ENCODE measurements at places on chromosomes 7 and 10.

GRCh38 chr7:36635091-36635490, 89.2 kb downstream of the AOAH start:
- DNase-seq = no peak

DNA sequence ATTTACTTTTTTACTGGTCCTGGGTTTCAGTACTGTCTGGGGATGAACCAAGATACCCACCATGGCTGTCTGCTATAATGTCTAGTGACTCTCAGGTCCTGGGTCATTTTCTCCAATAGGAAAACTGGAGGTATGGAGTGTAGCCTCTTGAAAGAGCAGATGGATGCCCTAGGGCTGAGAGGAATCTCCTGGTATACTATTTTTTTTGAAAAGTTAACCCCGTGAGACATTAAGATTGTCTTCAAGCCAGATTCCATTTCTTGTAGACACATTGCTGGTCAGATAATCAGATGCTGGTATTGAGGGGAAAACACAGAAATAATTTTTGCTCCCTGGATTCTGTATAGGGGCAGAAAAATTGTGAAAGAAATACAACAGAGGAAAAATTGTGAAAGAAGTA, 97.3 kb downstream of the ZNF680 start:
- DNase-seq = no peak

DNA sequence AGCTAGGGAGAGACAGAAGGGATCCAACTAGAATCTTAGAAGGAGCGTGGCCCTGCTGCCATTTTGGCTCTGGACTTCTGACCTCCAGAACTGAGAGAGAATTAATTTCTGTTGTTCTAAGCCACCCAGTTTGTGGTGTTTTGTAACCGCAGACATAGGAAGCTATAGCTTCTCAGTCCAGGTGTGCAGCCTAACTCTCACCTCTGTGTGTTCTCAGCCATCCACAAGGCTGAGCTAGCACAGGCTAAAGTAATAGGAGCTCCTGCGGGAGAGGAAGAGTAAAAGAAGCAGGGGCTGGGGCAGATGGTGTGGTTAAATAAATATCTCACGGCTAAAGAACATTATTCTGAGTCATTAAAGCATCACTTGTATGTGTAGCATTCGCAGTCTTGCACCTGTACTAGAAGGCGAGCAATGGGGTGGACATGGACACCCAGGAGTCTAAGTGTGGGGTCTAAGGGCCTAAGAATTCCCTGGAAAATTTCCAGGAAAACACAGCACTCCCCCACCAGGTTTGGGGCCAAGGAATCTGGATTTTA, 94.1 kb downstream of the AOAH start:
- no peak for DNase-seq

GRCh38 chr7:37832194-37832593, 16.2 kb upstream of the NME8 start:
- no peak for DNase-seq

DNA sequence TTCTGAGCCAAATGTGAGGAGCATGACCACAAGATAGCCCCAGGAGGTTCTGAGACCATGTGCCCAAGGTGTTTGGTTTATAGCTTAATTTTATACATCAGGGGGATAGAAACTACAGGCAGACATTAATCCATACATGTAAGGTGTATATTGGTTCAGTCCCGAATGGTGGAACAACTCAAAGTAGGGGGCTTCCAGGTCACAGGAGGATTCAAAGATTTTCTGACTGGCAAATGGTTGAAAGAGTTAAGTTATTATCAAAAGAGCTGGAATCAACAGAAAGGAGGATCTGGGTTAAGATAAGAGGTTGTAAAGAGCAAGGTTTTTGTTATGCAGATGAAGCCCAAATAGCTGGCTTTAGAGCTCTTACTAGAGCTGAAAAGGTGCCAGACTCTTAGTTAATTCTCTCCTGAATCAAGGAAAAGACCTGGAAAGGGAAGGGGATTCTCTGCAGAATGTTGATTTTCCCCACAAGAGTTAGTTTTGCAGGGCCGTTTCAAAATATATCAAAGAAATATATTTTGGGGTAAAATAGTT, 640.0 kb downstream of the IPMK start:
- no peak for DNase-seq

GRCh38 chr10:74754381-74754821, 72.0 kb upstream of the KAT6B start:
- DNase-seq = no peak

- no peak for DNase-seq
These were observed 2.7 kb upstream of the TFAM start for GRCh38 chr10:58382489-58382995.

- DNase-seq = no peak
These were observed 62.6 kb downstream of the GLI3 start for GRCh38 chr7:42174391-42174912.

DNA sequence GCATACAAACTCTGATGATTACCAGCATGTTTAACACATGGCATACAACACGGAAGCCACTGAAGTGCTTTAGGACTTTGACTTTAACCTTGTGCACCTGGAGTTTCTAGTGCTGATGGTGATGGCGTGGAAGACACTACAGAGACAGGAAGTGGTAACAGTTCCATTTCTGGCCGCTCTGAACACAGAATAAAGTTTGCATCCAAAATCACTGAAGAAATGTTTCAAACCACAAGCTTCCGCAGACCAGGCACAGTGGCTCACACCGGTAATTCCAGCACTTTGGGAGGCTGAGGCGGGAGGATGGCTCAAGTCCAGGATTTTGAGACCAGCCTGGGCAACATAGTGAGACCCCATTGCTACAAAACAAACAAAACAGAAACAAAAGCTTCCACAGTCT, 40.3 kb upstream of the TNPO3 start:
- DNase-seq = no peak

DNA sequence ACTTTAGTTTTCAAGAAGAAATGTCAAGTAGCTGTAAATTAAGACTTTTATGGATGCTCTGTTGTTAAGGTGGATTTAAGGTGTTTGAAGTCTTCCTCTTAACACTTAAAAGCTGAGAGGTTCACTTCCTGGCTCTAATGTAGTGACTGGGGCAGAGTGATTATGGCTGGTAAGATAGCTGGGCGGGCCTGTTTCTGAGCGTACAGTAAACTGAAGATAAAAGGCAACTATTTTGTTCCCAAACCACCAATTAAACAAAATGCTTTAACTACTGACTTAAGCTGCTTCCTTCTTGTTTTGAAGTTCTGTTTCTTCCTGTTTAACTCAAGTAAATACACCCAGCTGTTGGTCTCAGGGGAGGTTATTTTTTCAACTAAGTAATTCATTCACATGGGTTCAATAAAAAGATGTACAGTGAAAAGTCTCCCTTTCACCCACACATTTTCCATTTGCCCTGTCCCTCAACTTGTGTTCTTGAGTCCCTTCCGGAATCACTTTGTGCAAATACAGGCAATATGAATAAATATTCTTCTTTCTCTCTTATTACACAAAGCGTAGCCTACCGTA, 19.3 kb downstream of the VWA2 start:
- DNase-seq = no peak

DNA sequence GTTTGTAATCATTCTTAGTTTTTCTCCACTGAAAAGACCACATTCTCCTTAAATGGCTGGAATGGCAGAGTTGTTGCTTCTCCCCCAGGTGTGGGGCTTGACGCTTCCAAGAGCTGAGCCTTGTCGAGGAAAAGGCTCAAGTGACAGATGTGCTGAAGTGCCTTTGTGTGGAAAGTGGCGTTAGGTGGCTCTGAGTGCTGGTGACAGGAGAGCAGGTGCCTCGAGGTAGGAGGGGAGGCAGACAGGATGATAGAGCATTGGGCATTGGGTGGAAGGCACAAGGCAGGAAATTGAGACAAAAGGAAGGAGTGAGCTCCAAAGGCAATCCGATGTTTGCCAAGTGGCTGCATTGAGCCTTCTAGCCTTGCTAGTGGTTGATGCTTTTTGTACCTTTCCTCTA, 6.7 kb downstream of the KIAA1217 start:
- DNase-seq = no peak

DNA sequence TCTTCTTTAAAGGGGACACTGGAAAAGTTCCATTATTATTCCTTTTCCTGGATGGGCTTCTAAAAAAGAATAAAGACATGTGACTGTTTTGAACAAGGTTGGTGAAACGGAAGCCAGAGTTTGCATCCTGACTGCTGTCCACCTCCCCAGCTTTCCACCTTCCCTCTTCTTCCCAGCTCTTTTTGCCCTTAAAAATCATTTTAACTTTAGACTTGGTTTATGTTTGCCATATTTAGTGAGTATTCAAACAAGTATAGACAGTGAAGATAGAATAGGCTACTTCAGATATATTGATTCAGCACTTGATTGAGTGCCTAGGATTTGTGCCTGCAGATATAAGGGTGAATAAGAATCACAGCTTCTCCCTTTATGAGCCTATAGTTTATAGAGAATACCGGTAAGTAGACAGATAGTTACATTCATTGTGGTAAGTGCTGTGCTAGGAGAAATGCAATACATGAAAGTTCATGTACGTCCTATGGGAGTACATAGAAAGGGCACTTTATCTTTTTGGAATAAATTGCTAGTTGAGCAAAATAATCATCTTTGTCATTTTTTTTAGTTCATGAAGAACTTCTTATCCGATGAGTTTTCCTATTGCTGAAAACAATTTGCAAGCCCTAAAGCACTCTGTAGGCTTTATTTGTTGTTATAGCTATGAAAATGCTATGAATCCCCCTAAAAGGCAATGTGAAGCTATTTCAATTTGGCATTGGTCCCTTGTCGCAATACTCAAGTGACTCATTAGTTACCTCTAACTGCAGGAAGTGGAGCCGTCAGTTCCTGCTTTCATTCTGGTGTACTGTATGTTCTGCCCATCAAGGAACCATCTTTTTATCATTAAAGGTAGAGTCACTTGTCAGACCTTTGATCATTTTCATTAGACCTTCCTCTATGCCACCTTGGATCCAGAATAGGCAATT, 57.2 kb upstream of the STRIP2 start:
- no peak for DNase-seq

- no peak for DNase-seq
These were observed 135.8 kb downstream of the DGKB start for GRCh38 chr7:14766747-14767146.

GRCh38 chr10:23643111-23643780, 204.4 kb downstream of the OTUD1 start:
- DNase-seq = no peak

GRCh38 chr10:49055221-49055849, 60.0 kb downstream of the VSTM4 start:
- no peak for DNase-seq

GRCh38 chr10:102770108-102770482, 26.3 kb downstream of the WBP1L start:
- DNase-seq = no peak

- no peak for DNase-seq
These were observed 229.1 kb downstream of the ELFN1 start for GRCh38 chr7:1899196-1899595.

- DNase-seq = no peak
These were observed 10.2 kb downstream of the CHST15 start for GRCh38 chr10:124083047-124083739.

DNA sequence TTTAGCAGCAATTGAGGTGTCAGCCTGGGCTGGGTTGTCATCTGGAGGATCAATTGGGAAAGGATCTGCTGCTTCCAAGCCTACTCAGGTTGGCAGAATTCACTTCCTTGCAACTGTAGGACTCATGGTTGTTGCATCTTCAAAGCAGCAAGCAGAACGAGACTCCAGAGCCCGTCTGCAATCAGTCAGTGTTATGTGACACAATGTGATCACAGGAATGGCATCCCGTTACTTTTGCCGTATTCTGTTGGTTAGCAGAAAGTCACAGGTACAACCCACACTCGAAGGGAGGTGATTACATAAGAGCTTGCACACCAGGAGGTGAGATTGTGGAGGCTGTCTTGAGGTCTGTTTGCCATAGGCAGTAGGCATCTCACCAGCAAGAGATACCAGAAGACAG, 15.4 kb upstream of the LYZL1 start:
- DNase-seq = no peak

GRCh38 chr7:84232646-84233045, 38.1 kb upstream of the SEMA3A start:
- DNase-seq = no peak

DNA sequence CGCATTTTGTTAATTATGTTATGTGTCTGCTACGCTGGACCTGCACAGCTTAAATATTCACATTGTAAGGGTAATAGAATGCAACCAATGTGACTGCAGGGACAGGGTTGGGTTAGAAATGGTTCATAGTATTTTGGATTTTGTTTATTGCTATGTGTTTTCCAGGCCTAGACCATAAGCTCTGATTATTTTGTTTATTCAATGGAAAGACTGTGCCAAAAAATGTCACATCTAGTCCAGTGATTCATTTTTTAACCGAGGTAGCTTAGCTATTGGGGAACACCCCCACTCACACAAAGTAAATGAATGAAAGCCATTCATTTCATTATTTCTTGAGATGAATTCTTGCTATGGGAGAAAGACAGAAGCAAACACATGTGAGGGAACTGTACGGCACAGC, 516.5 kb upstream of the ANKRD30A start:
- DNase-seq = no peak

DNA sequence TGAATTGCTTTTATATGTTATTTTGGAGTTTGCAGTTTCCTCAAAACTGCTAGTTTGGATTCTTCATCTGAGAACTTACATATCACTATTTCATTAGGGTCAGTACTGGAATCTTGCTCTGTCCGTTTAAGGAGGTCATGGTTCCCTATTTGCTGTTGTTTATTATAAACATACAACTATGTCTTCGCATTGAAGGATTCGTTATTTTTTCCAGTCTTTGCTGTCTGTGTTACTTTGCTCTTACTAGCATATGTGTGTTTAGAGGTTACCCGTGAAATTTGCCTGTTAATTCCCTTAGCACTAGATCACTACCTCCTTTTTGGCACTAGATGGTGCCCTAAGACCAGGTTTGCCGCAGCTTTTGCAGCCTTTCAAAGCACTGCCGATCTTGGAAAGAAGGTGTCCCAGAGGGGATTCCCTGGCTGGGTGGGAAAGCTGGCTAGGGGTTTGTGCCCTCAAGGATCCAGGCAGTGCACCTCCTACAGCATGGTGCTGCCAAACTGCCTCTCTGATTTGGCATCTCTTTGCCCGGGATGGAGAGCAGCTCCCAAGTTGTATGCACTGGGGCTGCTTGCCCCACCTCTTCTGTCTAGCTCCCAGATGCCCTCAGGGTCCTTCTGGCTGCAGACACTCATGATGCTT, 103.1 kb upstream of the APBB1IP start:
- peak; percentile 54 for DNase-seq

DNA sequence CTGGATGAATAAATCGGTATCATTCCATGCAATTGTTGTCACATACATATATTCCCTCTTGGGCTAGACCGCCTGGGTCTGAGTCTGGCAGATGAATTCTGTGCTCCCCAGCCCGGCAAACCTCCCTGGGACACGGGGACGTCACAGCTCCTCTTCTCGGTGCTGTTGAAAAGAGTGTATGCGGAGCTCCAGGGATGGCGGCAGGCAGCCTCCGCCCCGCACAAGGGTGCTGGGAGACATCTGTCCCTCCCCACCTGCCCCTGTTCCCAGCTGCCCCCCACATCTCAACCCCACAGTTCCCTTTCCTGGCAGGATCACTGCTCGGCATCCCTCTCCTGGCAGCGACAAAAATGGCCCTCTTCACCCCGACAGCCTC, 32.1 kb downstream of the PRKAG2 start:
- no peak for DNase-seq

GRCh38 chr10:70354556-70354955, 27.9 kb downstream of the LRRC20 start:
- no peak for DNase-seq

- DNase-seq = no peak
These were observed 42.1 kb upstream of the IKZF1 start for GRCh38 chr7:50262446-50262845.
